ENCODE measurements at places on chromosomes 2 and 18.

GRCh38 chr2:64762301-64762997 is 108.7 kb upstream of the SERTAD2 start:
- no peak for DNase-seq

GRCh38 chr2:73870084-73870483 is 22.7 kb upstream of the ACTG2 start:
- no peak for DNase-seq

GRCh38 chr2:42424033-42424432 is 63.0 kb upstream of the COX7A2L start:
- DNase-seq, result no peak

DNA sequence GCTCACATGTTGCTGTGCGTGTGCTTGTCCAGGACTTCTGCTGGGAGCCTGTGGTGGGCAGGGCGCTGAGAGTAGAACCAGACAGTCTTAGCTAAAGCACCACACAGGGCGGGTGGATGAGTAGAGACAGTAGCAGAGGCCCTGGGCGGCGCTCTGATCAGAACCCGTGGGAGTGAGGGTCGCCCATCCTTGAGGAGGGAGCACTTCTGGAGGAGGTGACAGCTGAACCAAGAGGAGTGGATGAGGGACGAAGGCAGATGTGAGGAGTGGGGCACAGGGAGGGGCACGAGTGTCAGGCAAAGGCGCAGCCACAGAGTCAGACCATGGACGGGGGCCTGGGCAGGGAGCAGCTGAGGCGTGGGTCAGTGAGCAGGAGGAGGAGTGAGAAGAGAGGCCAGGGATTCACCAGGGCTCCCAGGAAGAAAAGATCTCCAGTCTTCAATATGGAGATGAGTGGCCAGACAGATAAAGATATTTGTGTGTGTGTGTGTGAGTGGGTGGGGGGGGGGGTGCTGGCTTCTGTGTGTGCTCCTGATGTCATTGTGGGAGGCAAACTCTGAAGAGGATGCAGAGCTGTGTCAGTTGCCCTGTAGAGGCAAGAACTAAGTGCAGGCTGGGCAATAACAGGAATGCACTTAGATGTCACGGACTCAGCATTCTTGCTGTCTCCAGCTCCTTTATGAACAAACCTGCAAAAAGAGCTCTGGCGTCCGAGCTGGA is 79.6 kb downstream of the TPO start:
- DNase-seq, result no peak

GRCh38 chr18:46215902-46216723 is 111.9 kb downstream of the HAUS1 start:
- no peak for DNase-seq

GRCh38 chr2:205878999-205879762 is 196.9 kb downstream of the NRP2 start:
- no peak for DNase-seq

- DNase-seq, result no peak
These were observed 11.6 kb downstream of the TTR start for GRCh38 chr18:31603315-31603714.

DNA sequence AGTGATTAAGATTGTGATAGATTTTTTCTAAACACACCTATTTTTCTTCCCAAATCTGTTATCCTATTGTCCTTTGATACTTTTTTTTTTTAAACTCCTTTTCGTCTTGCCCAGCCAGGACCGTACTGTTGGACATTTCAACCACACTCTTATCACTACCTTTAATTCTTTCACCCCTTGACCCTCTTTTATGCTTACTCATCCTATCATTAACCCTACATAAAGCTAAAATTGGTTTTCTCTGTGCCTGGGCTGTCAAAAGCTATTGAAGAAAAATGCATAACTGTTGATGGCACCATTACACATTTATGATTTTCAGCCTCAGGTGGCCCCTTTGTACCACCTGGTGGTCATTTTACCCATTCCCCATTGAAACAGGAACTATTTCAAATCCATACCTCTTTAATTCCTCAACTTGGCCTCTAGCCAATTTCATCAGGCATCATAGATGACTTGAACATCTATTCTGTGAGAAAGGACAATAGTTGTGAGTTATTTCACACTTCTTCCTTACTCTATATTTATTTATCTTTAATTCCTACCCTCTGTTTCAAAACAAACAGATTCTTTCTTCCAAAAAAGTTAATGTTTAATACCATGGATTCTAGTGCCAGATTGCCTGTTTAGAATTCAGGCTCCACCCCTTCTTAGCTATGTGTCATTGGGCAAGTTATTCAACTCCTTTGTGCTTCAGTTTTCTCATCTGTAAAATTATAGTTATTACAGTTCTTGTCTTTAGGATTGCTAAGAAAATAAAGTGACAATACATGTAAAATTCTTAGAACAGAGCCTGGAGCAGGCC is 258.6 kb downstream of the CAMKMT start:
- no peak for DNase-seq

GRCh38 chr2:41033127-41033526 is 581.2 kb upstream of the SLC8A1 start:
- DNase-seq, result no peak

- no peak for DNase-seq
These were observed 122.1 kb downstream of the EML6 start for GRCh38 chr2:54845514-54845913.

DNA sequence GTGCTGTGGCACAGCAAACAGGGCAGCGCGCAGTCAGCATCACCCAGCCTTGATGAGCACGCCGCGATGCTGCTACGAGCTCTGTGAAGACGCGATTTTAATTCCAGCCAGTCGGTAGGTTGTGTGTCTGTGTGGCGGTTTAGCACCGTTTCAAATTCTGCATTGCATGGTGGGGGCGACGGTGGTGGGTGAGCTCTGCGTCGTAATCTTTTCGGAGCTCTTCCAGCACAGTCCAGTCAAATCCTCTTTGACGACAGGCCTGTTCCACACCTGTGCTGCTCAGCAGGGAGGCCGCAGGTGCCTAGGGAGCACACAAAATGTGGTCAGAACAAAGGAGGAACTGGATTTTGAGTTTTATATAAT is 8.6 kb downstream of the ALLC start:
- no peak for DNase-seq

DNA sequence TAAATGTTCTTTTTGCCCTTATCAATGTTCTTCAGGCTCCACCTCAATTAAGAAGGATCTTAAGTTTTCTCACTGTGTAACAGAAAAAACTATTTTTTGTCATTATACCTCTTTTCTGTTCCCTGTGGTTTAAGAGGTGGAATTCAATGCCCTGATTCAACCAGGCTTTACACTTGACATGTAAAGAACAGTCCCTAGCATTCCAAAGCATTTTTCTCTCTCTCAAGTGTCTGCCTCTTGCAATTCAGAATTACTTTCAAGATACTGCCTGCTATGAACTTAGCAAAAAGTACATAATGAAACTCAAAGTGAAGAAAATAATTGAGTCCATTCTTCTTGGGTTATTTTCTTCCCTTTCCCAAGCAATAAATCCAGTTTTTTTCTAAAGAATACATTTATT is 160.6 kb upstream of the NOL4 start:
- DNase-seq, result no peak

DNA sequence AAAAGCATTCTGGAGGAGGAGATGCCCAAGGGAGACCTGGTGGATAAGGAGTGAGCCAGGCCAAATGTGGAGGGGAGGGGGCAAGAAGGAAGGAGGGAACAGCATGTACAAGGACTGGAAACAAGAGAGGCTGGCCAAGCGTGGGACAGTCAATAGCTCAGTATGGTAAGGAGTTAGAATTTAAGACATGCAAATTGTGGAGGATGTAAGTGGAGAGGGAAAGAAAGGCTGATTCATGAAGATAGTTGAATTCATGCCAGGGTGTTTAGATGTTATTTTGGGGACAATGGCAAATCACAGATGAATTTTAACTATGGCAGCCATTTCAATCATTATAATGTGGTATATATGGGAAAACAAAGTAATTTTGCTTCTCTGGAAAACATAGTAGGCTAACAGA is 462.3 kb downstream of the MEIS1 start:
- DNase-seq, result no peak
